ENCODE measurements at places on chromosomes 11 and 22.

DNA sequence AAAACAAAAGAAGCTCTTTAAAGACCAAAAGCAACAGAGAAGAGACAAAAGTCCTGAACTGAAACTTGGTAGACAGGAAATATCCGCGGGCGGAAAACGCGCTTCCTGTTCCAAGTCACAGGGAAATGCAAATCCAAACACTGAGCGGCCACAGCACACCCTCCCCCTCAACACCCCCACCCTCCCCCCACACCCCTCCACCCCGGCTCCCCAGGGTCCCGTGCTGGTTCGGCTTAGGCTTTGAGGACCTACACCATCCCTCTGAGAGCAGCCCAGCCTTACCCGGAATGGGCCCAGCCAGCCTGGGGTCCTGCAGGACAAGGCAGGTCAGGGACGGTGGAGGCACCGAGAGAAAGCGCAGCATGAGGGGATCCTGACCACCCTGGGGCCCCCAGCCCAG lies 160.4 kb downstream of the BRD1 start:
- no peak for DNase-seq

- DNase-seq, result peak; percentile 74
Measured at GRCh38 chr22:29096736-29097669, 24.2 kb downstream of the KREMEN1 start.

DNA sequence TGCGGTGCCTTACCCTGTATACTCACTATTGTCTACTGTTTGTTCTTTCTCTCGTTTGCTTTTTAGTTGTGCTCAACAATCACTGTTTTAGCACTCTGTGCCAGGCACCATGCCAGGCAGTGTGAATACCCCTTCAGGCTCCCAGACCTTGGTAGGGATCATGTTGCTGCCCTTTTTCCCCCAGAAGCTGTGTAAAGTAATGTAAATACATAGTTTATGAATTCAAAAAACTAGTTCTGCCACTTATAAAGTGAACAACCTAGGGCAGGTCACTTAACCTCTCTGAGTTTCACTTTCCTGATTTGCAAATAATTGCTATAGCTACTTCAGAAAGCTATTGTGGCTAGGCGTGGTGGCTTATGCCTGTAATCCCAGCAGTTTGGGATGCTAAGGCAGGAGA lies 81.0 kb upstream of the CTSC start:
- no peak for DNase-seq

DNA sequence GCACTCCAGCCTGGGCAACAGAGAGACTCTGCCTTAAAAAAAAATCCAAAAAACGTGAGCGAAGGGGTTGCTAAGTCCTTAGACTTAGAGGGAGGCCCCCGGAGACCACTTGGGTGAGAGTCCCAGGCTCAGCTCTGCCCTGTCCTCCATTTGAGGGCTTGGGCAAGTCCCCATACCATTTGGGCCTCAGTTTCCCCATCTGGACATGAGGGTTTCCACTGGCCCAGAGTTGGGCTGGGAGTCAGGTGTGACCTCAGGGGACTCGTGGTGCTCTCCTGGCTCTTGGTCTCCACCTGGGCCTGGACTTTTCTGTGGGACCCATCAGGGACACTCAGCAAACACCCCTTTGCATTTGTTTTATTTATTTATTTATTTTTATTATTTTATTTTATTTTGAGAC lies 35.2 kb upstream of the CSNK1E start:
- DNase-seq, result no peak

DNA sequence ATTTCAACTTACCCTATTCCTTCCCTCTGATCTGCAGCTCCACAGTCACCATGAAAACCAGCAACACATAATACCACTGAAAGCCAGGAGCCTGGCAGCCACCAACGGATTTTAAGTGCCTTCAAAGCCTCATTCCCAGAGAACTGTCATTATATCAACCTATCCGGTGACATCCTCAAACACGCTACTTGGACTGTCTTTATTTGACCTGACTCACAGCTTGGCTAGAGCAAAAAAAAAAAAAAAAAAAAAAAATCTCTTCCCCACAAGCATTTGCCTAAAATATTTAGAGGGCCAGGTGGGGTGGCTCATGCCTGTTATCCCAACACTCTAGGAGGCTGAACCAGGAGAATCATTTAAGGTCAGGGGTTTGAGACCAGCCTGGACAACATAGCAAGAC lies 32.4 kb upstream of the ARHGAP32 start:
- no peak for DNase-seq

DNA sequence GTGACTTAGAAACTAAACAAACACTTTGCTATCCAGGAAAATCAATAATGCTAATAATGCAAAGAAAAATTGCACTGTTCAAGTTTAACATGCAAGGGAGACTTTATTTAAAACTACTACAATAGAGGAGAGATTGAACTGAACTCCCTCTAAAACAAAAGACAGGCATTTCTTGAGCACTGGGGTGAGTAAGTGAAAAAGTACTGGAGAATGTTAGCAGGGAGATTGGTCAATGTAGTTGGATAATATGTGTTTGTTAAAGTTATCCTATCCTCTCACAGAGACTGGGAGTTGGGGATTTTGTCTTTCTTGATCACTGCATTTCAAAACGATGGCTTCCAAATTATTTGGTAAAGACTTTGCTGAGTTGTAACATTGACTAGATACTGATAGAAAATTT lies 77.6 kb downstream of the LUZP2 start:
- DNase-seq, result no peak

GRCh38 chr11:116813781-116814471 lies 9.2 kb downstream of the APOA4 start:
- no peak for DNase-seq

GRCh38 chr11:72352859-72353551 lies 81.3 kb downstream of the CLPB start:
- DNase-seq, result no peak

- DNase-seq, result no peak
Measured at GRCh38 chr11:24820541-24820940, 323.7 kb downstream of the LUZP2 start.

DNA sequence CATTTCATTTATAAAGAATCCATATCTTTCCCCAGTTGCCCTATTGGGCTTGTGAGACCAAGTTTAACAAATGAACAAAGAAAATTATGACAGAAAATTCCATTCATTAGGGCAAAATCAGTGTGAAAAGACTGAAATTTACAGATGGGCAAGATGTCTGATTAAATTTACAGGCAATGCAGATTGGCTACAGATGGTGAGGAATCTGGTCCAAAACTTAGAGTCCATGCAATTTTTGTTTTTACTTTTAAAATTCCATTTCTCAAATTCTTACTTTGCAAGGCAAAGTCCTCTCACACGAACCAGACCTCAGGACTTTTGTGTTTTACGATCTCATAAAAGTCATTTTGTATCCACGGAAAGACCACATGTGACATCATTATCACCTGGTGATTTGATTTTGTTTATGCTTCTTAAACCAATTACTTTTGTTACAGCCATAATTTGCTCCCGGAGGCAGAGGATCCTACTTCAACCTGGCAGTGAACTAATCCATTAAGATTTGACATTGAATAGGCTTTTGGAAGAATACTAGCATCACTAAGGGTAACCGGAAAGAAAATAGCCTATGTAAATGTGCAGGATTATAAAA lies 843.7 kb upstream of the CHORDC1 start:
- no peak for DNase-seq

DNA sequence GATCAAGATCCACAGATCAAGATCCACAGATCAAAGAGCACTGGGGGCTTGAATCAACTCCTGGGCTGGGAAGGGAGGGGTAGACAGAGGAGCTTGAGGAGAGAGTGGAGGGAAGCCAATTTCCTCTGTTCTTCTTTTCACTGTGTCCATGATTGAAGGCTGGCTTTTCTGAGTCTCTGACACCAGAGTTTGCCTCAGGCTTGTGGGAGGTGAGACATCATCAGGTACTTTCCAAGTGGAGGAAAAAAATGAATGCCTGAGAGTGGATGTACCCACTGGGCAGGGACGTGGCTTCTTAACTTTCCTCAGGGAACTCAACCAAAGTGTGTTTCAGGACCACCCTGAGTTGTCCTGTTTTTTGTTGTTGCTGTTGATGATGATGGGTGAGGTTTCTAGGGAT lies 11.0 kb upstream of the HEPHL1 start:
- no peak for DNase-seq

DNA sequence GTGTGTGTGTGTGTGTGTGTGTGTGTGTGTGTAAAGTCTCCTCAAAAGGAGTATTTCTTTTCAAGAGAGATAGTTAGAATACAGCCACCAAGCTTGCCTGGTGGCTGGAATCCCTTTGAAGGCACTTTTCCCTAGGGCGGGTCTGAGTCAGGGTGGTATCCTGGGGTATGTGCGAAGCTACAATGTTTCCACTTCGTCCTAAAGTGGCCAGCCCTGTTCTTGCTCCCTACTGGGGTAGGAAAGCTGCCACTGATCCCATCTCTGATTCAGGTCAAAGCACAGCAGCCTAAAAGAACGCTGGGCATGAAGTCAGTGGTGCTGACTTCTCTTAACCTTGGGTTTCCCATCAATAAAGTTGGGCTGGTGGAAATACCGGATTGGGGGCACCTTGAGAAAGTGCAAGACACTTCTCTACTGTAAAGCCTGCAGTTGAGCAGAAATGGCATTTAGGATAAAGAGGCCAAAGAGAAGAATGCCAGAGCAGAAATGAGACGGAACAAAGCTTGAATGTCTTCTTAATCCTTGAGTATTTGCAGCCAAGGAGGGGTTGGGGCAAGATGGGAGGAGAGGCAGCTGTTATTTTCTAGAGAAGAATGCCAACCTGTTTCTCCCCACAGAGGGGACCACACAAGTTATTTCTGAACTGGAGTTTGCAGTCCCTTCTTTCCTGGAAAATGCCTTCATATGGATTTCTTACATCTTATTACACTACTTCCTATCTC lies 35.3 kb downstream of the ZNRF3 start:
- no peak for DNase-seq

- no peak for DNase-seq
Measured at GRCh38 chr22:19986011-19986409, 30.6 kb downstream of the ARVCF start.

GRCh38 chr11:19511413-19512183 lies 201.0 kb upstream of the NAV2 start:
- no peak for DNase-seq

- peak; percentile 81 for DNase-seq
Measured at GRCh38 chr11:75140269-75141138, 10.4 kb upstream of the SLCO2B1 start.

- DNase-seq, result peak; percentile 98
Measured at GRCh38 chr11:134253188-134253993, at the start of the genes ACAD8 and THYN1. Gene ACAD8, plus strand, starts transcription at chr11:134253568. Its CDS starts 33 bp downstream, at chr11:134253601. Gene THYN1, minus strand, starts transcription at chr11:134253352. Its CDS starts 470 bp downstream, at chr11:134252882.

DNA sequence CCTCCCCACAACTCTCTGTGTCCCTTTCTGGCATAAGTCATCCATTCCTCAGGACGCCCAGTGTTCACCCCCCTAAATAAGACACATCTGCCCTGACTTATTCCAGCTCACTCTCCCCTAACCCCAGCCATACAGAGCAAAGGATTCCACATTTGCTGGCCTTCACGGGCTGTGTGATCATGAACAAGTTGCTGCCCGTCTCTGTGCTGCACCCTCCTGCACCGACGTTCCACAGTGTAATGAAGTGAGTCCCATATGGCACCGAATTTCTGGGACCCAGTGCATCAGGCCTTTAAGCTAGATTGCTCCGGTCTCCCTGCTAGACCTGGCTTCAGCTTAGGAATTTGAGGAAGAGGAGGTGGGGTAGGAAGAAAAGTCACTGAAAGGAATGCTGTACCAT lies 22.4 kb upstream of the LRRC32 start:
- no peak for DNase-seq

DNA sequence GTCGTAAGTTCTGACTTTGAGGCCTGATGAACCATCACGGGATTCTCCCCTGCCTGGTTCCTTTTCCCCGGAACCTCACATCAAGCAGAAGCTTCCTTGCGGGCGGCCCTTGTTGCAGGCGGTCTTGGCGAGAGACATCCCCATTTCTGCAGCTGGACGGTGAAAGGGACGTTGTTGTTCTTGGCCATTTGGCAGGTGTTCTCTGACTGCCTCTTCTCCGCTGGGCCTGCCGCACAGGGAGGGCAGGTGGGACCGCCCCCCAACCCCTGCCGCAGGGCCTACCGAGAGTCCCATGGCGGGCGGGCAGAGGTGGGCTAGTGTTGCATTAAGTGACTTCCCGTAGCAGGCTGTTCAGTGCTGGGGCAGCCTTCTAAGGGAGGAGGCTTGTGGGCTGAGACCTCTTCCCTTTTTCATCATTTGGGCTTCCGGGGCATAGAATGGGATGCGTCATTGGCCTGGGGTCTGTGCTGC lies 26.9 kb upstream of the GRAMD4 start:
- no peak for DNase-seq

GRCh38 chr11:33147559-33147958 lies 13.7 kb downstream of the CSTF3 start:
- DNase-seq, result no peak

GRCh38 chr11:75785187-75785586 lies 16.6 kb downstream of the DGAT2 start:
- no peak for DNase-seq

DNA sequence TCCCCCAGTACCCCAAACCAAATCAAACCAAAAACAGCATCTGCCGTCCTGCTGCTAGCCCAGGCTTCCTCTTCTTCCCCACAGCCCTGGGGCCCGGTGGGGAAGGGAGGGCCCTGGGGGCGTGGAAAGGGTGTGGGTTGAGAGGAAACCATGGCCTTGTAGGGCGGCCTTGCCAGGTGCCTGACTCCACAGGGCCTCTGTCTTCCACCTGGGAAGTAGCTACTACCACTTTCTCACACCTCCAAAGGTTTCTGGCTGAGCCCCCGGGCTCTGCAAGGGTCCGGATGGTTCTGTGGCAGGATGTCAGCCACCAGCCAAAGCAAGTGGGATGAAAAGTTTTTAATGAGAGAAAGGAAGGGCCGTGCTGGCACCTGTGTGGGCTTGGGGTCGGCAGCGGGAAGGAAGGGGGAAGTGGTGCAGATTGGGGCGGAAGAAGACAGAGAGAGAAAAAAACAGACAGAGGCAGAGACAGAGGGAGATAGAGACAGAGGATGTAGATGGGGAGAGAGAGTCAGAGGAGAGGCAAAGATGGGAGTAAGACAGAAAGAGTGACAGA lies 10.5 kb downstream of the TPST2 start:
- peak; percentile 36 for DNase-seq

DNA sequence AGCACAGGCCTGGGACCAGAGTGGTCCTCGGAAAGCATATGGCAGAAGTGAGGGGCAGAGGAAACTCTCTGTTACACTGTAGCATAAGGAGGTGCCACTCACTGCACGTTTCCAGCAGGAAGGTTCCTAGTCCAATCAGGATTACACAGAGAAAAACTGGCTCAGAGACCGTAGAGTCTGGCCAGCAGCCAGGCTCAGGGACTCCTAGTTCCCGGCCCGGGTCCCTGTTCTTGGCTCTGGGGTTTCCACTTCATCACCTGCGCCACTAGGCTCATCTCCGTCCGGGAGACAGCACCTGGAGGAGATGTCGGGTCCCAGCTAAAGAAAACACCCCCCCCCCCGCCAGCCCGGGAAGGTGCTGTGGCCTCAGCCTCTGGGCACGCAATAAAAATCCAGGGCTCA lies 1.1 kb downstream of the TTLL12 start:
- DNase-seq, result peak; percentile 28
